ENCODE measurements at places on chromosomes 4 and X.

DNA sequence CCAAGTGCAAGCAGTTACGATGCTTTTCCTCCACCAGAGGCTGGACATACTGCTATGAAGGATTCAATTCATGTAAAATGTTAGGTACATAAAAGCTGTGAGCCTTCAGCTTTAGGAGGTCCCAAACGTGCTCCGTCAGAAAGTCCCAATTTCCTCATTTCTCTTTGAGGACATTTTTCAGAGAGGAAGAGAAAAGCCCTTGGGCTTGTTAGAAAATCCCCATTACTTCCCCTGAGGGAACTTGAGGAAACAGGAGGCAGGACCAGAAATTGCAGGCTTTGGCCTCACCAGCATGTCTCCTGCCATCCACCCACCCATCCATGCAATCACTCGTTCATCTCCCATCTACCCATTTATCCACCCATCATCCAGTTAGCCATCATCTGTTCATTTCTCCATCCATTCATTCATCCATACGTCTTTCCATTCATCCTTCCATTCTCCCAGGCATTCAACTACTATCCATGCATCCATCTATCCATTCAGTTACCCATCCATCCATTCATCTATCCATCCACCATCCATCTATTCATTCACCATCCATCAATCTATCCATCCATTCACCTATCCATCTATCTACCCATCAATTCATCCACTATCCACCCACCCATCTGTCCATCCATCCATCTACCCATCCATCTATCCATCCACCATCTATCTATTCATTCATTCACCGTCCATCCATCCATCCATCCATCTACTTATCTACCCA is 223.5 kb downstream of the AFAP1 start:
- DNase-seq, result no peak

DNA sequence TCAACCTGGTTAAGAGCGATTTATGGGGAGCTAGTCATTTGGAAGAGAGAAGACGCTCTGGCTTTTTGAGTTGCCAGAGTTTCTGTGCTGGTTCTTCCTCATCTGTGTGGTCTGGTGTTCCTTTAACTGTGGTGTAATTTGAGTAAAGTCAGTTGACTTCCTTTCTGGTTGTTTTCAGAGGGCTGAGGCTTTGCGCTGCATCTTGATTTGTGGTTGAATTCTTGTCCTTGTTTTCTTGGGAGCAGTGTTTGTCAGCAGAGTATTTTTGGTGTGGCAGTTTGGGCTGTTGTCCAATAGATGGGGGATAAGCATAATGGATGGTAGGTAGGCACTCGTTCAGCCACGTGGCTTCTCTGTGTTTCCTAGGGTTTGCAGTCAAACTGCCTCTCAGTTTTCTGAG is 2143.2 kb upstream of the TENM3 start:
- no peak for DNase-seq

GRCh38 chr4:156475322-156475721 is 496.3 kb downstream of the PDGFC start:
- DNase-seq, result no peak

- DNase-seq, result no peak
Measured at GRCh38 chr4:7904952-7905915, 34.4 kb downstream of the AFAP1 start.

DNA sequence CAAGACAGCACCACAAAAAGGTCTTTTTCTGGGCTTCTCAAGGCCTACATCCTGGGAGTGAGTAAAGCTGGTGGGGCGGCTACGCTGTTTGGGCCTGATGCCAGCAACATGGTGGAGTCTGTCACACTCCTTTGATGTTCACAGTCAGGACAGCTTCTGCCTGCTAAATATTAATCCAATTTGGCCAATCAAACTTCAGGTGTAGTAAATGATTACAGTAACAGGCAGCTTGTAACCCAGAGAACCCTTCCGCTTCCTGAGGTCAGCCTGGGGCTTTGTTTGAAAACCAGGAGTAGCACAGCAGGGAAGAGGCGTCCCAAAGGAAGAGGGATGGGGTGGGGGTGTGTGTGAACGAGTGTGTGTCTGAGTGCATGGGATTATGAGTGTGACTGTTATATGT is 220.4 kb downstream of the MAML3 start:
- no peak for DNase-seq

DNA sequence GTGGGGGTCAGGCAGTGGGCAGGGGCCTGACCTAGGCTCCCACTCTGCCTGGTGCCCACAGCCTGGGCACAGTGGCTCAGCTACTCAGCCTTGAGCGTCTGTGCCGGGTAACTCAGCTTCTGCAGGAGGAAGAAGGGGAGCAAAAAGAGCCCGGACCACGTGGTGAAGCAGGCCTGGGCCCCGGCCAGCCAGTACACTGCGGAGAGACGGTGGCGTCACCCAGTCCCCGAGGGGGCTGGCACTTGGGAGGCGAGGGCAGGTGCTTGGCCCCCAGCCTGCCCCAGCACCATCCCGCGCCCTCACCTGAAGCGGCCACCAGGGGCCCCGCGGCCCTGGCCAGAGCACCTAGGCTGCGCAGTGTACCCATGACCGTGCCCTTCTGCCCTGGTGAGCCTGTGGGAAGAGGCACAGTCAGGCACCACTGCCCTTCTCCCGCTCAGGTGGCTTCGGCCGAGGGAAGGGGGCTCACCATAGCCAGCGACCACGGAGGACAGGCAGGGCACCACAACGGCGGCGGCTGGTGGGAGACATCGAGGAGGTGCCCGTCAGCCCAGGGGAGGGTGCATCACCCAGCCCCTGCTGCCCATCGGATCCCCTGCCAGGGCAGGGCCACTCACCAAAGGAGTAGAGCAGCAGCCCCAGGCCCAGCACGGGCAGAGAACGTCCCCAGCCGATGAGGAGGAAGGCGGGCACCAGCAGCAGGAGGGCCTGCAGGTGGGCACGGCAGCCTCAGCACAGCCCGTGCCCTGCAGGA is 32.3 kb downstream of the NOP14 start:
- no peak for DNase-seq

Data from stimulated activated CD8-positive, alpha-beta memory T cell treated with anti-CD3 and anti-CD28 coated beads, Interleukin-7, amount 100 ng/mL, for 1 hour (primary cell).